ENCODE measurements at places on chromosomes 6 and 20.
A peak's percentile ranks its signal among the peaks of the same experiment; 100 is the strongest.

- no peak for DNase-seq
These were observed 15.3 kb upstream of the MMP9 start for GRCh38 chr20:45993197-45993951.

DNA sequence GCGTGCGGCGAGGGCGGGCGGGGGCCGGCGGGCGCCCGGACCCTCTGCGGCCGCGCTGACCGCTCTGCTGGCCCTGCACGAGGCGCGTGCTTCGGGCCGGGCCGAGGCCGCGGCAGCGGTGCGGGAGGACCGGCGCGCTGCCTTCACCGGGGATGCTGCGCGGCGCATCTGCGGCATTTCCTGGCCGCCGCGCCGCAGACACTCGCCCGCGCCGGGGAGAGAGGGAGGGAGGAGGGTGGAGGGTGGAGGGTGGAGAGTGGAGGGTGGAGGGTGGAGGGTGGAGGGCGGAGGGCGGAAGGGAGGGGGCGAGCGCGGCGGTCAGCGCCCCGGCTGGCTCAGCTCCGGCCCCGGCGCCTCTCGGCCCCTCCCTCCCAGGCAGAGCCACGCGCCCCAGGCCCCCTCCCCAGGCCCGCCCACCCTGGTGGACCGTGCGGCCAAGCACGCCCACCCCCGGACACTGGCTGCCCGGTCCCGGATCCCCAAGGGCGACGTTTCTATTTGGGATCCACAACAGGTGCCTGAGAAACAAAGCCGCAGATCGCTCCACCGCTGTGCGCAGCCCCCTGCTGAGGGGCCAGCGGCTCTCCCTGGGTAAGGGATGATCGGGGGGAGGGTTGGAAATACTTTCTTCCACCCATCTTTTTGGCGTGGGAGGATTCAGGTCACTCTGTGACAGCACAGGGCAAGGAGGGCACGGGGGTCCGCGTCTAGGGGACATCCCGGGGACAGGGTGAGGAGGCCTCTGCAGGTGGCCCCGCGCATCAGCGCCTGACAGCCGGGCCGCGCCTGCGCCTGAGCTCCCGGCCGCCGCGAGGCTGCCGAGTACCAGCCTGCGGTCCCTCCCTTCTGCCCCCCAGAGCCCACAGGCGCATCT is 111.2 kb upstream of the BEND6 start:
- DNase-seq: peak; percentile 69

DNA sequence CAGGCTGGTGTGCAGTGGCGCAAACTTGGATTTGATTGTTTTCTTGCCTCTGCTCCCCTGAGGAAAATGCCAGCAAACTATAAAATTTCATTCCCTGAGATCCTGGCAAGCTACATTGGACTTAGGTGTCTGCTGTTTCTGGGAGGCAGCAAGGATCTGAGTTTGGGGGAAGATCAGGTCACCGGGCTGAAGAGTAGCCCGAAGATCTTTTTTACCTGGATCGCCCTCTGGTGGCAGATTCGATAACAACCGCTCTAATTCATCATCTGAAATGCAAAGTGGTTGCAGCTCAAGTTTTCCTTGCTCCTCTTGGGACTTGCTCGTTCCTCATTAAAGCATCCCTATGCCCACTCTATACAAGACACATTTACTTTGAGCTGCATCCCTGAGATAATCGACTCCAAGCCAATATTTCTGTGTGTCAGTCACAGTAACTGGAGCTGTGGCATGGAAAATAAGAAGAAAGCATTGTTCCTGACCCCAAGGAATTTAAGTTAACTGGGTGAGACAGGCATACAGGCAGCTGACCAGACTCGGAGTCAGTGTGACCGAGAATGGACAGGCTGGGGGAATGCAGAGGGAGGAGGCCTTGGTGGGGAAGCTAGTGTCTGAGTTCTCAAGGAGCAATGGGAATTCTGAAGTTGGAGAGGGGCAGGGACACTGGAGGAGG is 131.8 kb upstream of the PROKR2 start:
- DNase-seq: peak; percentile 25

- DNase-seq: no peak
These were observed 373.2 kb upstream of the MMS22L start for GRCh38 chr6:97656236-97656635.

DNA sequence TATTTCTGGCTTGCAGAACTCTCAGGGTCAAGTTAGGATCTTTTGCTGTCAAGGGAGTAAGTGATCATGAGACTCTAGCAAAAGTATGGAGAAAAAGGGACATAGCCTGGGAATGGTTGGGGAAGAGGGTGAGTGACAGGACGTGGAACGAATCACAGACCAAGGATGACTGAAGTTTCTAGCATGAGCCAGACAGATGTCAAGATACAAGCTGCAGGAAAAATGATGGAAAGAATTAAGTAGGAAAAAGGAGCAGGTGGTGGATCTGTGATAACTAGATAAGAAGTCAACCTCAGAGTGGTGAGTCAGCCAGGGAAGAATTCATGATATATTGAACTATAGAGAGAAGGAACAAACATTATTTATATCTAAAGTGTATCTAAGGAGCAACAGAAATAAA is 159.8 kb upstream of the SYNDIG1 start:
- no peak for DNase-seq

- DNase-seq: no peak
These were observed 9.5 kb upstream of the MYT1 start for GRCh38 chr20:64154590-64155257.

GRCh38 chr20:24460712-24461111 is 8.7 kb upstream of the SYNDIG1 start:
- no peak for DNase-seq

GRCh38 chr20:24622856-24623255 is 153.4 kb downstream of the SYNDIG1 start:
- no peak for DNase-seq

- no peak for DNase-seq
These were observed 689 bp upstream of the BLOC1S5 start for GRCh38 chr6:8064638-8065518.

DNA sequence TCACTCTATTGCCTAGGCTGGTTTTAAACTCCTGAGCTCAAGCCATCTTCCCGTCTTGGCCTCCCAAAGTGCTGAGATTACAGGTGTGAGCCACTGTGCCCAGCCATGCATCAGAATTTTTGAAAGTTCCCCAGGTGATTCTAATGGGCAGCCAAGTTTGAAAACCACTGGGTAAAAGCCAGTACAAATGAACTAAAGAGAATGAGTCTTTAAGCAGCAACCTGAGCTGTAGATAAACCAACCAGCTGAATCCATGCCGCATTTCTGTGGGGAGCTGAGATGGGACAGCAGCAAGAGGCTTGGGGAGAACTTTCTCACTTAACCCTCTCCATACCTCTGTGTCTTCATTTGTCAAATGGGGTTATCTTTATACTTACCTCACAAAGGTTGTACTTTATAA is 67.5 kb downstream of the VEGFA start:
- no peak for DNase-seq

DNA sequence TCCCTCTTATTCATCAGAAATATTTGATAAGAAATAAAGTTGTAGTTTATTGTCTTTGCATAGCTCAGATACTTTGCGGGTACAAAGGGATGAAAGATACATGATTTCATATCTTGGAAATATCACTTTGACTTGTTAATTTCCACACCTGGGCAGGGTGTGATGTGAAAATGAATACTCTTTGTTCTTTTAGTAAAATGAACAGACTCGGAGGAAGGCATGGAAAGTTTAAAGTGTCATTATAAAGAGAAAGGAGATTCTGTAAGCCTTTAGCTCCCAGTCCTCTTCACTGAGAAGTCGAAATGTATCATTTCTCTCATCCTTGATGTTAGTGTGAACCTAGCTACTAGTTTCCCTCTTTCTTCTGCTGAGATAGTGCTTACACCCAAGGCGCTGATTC is 36.7 kb upstream of the AKIRIN2 start:
- DNase-seq: no peak

DNA sequence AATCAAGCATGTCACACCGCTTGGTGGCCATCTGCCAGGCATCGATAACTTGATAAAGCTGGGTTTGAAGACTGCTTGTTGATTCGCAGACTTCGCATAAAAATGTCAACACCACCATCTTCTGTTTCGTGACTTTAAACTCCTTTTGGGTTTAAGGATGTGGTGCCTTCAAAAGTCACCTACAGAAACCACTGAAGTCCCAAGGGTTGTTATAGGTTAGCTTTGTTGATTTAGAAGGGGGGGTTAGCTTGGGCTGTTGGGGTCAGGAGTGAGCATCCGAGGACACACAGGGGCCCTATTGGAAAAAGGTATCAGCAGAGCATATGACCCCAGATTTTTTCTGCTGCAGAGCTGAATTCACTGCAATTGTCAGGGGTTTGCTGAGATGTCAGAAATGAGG is 76.7 kb upstream of the SSTR4 start:
- no peak for DNase-seq

GRCh38 chr6:66508433-66508832 is 801.4 kb upstream of the EYS start:
- no peak for DNase-seq

- DNase-seq: no peak
These were observed 2.4 kb downstream of the ADGRG6 start for GRCh38 chr6:142304241-142304640.

GRCh38 chr20:48282591-48283228 is 497.4 kb upstream of the SULF2 start:
- DNase-seq: no peak

DNA sequence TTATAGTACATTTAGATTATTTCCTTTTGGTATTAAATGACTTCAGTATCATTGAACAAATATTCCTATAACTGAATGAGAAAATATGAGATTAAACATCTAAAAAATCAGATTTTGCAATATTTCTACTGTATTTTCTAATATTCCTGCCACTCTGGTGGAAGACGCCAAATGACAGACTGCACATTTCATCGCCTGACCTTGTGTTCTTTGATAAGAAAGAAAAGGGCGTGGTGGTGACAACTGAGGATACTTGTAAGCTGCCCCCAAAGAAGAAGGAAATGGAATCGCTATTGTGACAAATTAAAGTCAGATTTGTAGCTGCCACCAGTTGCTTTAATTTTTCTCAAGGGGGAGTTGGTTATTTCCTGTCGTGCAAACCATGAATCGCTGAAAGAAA is 131.3 kb downstream of the MTFR2 start:
- DNase-seq: no peak

DNA sequence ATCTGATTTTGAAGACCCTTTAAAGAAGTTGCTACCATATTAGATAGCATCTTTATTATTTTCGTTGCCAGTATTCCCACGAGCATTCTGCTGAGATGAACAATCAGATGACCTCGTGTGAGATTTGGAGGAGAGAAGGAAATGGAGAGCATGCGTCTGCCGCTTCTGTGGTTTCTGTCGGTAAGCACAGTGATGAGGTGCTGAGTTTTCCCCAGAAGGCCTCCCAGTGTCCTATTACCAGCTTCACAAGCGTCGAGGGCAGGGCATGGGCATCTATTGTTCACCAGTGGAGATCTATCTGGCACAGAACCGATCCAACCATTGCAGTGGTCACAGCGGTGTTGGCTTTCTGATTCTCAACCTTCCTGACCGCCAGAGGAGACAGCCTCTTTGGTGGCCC is 29.4 kb downstream of the TRAF3IP2 start:
- DNase-seq: no peak

GRCh38 chr6:89840538-89840937 is 10.9 kb downstream of the CASP8AP2 start:
- DNase-seq: no peak

DNA sequence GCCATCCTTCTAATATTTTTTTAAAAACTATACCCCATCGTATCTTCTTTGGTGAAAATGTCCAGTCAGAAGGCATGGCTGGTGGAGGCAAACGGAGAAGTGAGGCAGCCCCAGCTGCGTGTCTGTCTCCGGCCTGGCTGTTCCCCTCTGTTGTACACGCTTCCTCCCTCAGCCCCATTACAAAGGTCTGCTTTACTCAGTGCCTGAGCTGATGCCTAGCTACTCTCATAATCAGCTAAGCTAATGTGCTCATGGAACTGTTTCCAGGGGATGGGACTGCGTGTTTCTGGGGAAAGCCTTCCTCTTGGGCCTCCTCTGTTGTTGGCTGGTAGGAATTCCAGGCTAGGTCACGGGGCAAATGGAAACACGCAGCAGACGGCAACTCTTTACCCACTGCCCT is 67.3 kb downstream of the PPP1R3G start:
- DNase-seq: no peak

DNA sequence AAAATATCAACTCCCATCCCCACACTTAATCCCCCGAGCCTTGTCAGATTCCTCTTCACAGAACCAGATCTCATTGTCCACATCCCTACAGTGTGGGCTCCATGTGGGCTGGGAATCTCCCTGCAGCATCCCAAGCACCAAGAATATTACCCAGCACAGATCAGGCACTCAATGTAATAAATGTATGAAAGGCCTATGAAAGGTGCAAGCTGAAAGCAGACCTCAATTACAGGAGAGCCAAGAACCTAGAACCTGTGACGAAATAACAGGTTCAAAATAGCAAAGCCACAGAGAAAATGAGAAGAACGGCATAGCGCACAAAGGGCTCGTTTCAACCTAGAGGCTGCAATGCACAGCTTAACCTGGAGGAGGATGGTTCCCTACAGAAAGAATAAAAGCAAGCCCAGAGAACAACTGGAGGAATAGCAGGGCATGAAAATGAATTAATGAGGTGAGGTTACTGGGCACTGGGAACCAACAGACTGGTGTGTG is 3.1 kb downstream of the SLC23A2 start:
- no peak for DNase-seq

GRCh38 chr20:32885952-32886351 is 27.2 kb downstream of the EFCAB8 start:
- DNase-seq: no peak

Data from activated T-cell treated with anti-CD3 and anti-CD28 coated beads for 48 hours (primary cell).